ENCODE measurements at places on chromosomes 11 and 22. TPM values are rescaled to one million over a fixed set of nuclear protein-coding genes. Genes with fewer than 3 reads are reported as not detected.

DNA sequence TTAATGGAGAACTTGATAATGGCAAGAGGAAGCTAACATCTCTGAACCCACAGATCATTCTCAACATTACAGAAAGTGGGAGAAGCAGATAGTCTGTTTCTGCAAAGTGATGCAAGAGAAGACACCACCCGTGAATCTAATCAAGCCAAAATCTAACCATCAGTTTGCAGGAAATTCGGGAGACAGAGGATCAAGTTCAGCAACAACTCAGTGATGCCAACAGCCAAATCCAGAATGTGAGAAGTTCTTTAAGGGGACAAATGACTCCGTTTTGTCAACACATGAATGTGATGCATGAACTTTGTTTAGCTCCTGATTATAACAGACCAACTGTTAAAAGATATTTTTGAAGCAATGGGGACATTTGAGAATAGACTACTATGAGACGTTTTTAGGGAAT lies 95.2 kb upstream of the LDLRAD3 start:
- DNase-seq, result no peak

- DNase-seq, result peak; percentile 41
Observed at GRCh38 chr11:72908032-72908676, 93.9 kb downstream of the ATG16L2 start.

- DNase-seq, result no peak
Observed at GRCh38 chr11:64457416-64458010, 98.6 kb downstream of the RPS6KA4 start.

DNA sequence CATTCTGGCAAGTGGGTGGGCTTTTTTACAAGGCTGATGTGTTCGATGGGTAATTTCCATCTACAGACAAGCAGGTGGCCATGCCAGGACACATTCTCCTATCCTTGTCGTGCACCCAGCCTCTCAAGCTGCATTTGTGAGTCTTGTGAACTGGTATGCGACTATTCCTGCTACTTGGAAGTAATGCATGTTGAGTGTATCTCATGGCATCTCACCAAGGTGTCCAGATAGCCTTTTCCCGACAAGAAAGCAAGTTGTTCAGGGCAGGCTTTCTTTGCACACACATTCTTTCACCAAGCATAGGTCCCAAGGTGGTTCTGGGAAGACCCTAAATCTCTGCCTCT lies 18.8 kb upstream of the SYT13 start:
- DNase-seq, result no peak

GRCh38 chr11:2810411-2811205 lies 75.0 kb downstream of the CDKN1C start:
- DNase-seq, result no peak

DNA sequence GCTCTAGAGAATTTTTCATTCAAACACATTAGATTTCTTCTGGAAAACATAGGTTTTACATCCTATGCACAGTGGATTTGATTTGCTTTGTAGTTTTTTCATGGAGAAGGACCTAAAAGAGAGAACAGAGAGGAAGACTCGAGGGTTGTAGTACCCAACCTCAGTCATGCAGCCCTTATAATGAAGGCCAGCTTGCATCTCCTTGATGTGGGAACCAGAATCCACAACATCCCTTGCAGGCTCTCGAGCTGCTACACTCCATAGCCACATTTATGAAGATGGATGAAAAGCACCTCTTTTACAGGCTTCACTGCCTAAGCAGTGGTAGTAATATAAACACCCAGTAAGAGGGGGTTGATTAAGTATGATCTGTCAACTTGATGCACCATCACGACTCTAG lies 9.5 kb upstream of the OR5B12 start:
- DNase-seq, result peak; percentile 43

GRCh38 chr22:50000587-50001387 lies 11.8 kb downstream of the IL17REL start:
- DNase-seq, result no peak

GRCh38 chr22:41779929-41780505 lies 20.5 kb upstream of the CCDC134 start:
- DNase-seq, result no peak

GRCh38 chr11:130278151-130278550 lies 36.6 kb downstream of the ZBTB44 start:
- no peak for DNase-seq

DNA sequence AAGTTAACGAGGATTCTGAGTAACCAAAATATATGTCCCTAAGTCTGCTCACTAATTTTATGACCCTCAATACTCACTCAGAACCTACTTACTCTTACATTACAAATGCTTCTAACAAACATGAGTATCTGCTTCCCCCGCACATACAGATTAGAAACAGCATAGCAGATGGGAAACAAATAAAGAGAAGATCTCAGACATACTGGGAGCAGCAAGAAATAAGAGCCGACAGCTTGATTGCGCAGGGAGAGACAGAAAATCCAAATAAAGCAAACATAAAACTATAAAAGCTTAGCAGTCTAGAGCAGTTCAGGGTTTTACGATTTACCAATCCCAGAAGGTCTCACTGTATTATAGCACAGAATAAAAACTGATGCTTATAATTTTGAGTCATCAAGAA lies 89.1 kb upstream of the DBX1 start:
- no peak for DNase-seq

DNA sequence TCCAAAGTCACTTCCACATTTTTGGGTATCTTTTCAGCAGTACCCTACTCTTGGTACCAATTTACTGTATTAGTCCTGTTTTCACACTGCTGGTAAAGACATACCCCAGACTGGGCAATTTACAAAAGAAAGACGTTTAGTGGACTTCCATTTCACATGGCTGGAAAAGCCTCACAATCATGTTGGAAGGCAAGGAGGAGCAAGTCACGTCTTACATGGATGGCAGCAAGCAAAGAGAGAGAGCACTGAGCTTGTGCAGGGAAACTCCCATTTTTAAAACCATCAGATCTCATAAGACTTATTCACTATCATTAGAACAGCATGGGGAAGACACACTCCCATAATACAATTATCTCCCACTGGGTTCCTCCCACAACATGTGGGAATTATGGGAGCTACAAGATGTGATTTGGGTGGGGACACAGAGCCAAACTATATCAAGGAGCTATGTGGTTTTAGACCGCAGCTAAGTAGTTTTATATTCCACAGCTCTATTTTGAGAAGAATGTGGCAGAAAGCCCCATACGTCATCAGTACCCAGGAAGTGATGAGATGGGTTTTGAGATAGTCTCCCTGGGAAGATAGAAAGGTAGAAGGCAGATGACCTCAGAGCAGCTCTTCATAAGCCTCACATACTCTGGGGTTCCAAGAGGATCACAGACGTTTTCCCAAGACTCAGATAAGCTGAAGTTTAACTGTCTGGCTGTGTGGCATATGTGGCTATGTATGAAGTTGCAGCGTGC lies 96.3 kb downstream of the APIP start:
- DNase-seq, result peak; percentile 32

DNA sequence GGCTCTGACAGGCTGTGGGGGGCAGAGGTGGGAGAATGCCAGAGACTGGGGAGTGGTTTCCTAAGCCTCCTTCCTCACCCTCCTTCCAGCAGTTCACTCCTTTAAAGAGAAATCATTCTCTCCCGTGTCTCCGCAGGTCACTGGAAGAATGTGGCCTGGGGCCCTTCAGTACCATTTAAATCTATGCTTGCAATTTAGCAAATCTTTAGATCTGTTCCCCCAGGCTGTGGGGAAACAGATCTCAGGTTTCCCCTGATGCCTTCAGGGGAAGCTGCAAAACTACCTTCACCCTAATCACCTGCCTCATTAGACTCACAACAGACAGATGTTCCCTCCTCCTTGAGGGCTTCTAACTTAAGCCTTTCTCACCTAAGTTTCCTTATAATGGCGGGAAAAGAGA lies 55.3 kb downstream of the KIRREL3 start:
- DNase-seq, result no peak

DNA sequence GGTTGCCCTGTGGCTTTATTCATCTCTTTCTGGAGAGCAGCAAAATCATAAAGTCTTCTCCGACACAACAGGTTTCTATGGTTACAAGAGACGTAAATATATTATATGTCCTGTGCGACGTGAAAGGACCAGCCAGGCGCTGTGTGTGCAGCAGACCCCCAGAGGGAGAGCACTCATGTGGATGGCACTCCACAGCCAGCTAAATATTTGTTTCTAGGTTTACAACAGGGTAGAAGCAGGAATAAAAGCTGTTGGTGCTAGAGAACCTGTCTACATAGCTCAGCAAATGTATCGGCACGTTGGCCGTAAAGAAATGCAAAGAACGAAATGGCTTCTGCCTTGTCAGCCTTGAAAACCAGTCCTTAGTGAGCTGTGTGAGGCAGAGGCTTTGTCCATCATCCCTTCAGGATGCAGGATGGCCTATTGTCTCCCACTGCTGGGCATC lies 133.8 kb upstream of the PITPNB start:
- DNase-seq, result no peak

DNA sequence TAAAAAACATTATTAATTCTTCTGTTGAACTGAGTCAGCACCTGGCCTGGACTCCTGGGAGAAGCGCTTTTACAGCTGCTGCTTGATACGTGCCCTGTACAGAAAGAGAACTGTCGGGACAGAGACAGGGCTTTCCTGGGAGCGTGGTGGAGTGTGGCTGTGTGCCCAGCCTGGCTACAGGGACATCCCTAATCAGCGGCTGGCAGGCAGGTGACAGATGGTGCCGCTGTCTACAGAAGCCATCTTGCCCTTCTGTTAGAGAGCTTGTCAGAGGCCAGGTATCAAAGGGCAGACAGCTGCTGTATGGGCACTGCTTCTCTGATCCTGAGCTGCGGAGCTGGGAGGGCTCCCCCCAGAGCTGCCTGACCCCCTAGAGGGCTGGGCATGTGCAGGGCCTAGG lies 361.8 kb downstream of the TENM4 start:
- DNase-seq, result no peak

GRCh38 chr11:12640926-12641849 lies 33.0 kb upstream of the TEAD1 start:
- DNase-seq, result no peak

GRCh38 chr11:76801736-76802135 lies 18.6 kb downstream of the TSKU start:
- DNase-seq, result no peak

DNA sequence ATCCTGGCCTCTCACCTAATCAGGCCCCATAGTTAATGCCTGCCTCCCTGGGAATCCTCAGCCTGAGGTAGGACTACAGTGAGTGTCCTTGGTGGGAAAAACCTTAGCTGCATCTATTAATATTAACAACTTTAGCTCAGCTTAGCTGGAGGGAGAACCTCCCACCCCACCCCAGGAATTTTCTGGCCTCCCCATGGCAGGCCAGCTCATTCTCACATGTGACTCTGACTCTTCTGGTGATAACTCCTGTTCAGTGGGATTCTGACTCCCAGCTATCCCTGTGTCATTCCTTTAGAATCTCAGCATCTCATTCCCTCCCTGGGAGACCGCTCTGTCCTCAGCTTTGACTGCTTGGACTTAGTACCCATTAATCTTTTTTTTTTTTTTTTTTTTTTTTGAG lies 14.5 kb downstream of the ART5 start:
- peak; percentile 17 for DNase-seq

DNA sequence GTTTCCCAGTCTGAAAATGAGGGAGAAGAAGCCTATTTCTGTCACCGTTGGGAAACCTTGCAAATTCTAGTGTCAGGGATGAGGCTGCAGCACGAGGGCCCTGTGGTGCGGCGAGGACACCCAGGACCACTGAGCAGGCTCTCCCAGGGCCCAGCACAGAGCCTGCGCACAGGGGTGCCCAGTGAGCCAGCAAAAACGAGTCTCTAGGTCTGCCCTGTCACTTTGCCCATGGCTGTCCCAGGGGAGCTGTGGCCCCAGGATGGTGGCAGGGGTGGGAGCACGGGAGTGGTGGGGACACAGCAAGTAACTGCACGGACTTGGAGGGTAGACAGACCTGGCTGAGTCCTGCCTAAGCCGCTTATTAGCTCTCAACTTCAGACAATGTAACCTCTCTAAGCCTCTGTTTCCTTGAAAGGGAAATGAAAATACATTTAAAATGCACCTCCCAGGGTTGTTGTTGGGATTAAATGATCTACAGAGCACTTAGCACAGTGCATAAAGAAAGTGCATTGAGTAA lies 44.2 kb downstream of the DSCAML1 start:
- no peak for DNase-seq

- DNase-seq, result no peak
Observed at GRCh38 chr11:62875698-62876478, 4.8 kb upstream of the SLC3A2 start.

DNA sequence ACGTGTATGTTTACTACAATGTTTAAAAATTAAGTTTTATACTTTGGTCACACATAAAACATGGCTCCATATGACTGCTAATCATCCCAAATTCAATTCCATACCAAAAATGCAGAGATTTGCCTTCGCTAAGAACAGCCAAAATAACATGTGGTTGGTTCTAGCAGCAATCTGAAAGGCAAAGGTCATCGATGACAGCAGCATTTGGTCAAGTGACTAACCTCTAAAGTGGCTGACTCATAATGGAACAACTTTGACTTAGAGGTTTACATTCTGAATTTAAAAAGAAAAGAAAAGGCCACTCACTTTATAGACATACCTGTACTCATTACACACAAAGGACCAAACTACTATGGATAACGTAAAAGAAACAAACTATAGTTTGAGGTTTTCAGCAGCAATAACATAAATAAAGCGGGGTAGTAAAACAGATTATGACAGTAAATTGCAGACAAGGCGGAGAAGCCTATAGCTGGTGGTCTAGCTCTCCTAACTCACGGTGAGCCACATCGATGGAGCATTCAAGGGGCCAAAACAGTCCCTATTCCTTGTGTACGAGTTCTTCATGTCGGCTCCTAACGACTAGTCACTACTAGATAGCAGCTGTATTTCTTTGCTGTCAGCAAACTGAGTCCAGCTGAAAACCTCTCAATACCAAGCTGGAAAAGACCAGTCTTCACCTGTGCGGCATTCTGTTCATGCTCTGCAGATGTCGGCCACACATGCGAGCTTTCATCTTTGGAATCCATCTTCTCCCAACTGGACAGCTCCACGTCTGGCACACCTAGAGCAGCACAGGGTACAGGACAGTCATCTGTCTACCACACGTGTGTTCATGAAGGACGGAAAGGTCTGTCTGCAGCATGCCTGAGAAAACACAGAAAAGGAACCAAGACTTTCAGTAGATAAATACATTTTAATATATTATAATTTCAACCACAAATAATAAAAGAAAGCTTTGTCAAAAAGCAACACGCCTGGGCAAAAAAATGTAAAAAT lies 42.1 kb downstream of the PRDM10 start:
- peak; percentile 87 for DNase-seq

GRCh38 chr11:96254854-96255253 lies 88.1 kb downstream of the MAML2 start:
- peak; percentile 71 for DNase-seq

- no peak for DNase-seq
Observed at GRCh38 chr11:1022908-1023810, 13.4 kb downstream of the MUC6 start.

The DDI1 gene
- total RNA-seq, result not detected

The OR10A2 gene
- not detected for total RNA-seq

The THY1 gene
- total RNA-seq, result 949 TPM

The CCDC116 gene
- 0.10 TPM for total RNA-seq

The TNNT3 gene
- total RNA-seq, result not detected

The ENTHD1 gene
- total RNA-seq, result not detected

The POU2F3 gene
- total RNA-seq, result not detected

The SCUBE1 gene
- 9.2 TPM for total RNA-seq

The OR2D2 gene
- 0.36 TPM for total RNA-seq

The CYP2D6 gene
- total RNA-seq, result not detected

The SLC35E4 gene
- 8.2 TPM for total RNA-seq

The RIBC2 gene
- total RNA-seq, result 5.5 TPM

The TBX1 gene
- not detected for total RNA-seq
